ENCODE measurements at places on chromosomes 3 and 15.

DNA sequence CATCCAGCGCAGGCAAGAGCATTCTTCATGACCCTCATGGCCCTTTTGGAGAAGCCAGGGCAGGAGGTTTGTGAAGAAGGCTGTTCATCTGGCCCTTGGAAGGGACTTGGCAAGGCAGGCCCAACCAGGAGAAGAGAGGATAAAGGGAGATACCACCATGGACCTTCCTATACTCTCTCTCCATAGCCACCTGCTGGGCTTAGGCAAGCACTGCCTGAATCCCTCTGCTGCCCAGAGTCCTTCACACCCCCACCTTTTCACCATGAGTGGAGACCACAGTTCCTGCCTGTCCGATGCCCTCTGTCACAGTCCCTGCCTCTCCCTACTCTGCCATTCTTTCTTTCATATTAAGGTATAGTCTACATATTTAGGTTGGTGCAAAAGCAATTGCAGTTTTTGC, 10.6 kb upstream of the SFMBT1 start:
- DNase-seq: peak; percentile 22

GRCh38 chr15:84600331-84600686, 500 bp upstream of the ZSCAN2 start:
- DNase-seq: peak; percentile 66

GRCh38 chr3:53865732-53866499, 16.0 kb downstream of the ACTR8 start:
- no peak for DNase-seq

DNA sequence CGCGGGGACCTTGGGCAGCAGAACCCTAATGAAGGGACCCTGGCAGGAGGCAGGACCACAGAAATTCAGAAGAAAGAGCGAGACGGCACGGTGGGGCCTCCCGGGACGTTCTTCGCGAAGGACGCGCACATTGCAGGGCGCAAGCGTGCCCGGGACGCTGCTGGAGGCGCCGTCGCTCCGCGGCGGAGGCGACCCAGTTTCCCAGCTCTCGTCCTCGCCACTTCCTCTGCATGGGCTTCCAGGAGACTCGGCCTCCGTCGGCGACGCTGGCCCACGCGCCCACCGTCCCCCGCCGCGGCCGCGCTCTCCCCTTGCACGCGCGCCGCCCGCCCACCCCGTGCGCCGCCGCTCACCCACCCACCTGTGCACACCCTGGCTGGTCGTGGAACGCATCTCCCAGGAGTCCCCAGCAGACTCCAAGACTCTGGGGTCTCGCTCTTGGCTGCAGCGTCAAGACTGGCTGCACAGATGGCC, 31.8 kb upstream of the SMAD3 start:
- no peak for DNase-seq

DNA sequence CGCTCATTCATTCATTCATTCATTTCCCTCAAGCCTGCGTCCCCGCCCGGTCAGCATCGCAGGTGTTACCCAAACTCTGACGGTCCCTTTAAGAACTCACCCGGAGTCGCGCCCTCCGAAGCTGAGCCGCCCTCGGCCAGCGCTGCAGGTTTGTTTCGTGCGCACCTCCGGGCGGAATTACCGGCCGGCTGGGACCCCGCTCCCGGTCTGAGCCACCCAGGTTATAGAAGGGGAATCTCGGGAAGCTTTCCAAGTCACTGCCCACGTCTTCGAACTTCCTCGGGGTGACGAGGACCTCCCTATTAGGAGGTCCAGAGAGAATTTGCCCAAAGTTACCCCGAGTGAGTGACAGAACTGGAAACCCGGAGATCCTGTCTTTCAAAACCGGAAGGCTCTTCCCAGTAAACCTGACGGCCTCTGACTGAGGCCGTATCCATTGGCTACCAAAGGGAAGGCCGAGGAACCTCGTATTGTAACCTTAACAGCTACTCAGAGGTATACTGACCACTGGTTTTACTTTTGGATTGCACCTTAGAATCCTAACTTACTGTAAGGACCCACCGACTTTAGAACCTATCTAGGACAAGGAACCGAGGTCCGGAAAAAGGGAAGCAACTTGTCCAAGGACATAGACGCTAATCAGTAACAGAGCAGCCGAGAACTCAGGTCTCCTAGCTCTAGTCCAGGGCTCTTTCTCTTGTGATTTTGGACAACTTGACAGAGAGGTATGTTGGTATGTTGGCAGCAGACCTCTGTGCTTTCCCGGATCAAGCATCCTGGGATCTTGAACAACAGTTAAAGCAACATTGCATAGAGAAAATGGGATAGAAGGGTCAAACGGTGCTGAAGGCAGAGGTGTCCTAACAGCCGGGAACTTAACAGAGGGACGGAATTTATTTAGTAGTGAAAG, 788 bp upstream of the DLG1 start:
- peak; percentile 66 for DNase-seq

DNA sequence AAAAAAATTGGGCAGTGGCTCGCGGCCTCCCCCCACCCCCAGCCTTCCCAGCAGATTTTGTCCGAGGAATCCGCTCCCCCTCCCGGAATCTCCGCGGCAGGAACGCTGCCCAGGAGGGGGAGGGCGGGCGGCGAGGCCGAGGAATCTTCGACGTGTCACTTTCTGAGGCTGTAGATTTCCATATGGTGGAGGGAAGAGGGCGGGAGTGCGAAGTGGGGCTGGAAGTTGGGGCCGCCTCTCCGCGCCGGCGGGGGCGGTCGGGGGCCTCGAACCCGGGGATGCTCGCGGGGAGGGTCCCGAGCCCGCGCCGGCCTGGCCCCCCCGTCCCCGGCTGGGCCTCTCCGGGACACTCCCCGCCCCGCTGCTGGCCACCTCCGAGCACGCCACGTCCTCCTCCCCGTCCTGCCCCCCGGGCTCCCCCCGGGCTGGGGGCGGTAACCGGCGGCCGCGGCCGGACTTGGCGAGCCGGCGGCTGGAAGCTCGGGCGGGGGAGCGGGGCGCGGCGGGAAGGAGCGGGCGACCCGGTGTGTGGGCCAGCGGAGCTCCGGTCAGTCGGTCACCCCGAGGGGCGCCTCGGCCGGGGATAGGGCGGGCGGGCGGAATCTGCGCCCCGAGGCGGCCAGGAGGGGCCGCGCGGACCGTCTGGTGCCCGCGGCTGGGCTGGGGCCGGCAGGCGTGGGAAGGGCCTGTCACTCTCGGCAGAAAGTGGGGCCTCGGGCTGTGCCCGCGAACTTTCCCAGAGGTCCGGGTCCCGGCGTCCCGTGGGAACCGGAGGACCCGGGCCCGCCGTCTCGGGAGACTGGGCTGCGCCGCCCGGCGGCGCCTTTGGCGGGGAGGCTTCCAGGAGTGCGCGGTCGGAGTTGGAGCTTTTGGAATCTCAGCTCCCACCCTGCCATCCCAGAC, 951 bp downstream of the FNDC3B start:
- peak; percentile 61 for DNase-seq

- DNase-seq: no peak
Measured at GRCh38 chr3:144104186-144104585, 132.6 kb downstream of the DIPK2A start.

- no peak for DNase-seq
Measured at GRCh38 chr3:116920826-116921610, 211.4 kb downstream of the TUSC7 start.

- DNase-seq: peak; percentile 80
Measured at GRCh38 chr15:51737522-51738305, at the start of gene LYSMD2. LYSMD2 (minus strand) TSS chr15:51737655; CDS start chr15:51737622, 33 bp downstream.

- DNase-seq: no peak
Measured at GRCh38 chr15:80615783-80616391, 79.2 kb upstream of the ABHD17C start.

GRCh38 chr15:90063770-90064247, 38.5 kb downstream of the IDH2 start:
- peak; percentile 41 for DNase-seq

DNA sequence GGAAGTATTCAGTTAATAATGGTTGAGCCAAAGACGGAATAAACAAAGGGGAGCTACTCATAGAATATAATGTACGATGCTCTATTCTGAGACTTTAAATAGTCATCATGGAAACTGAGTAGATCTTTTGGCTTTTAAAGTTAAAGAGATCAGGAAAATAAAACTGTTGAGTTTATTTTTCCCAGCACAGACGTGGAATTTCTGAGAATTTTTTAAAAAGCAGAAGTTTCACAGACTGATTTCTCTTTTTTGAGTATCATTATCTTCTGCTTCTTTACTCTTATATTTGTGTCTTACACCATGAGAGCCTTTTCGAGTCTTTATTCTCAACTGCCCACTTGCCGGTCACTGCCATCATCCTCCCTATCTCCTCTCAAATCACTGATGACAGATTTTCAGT, 13.2 kb downstream of the P2RY14 start:
- no peak for DNase-seq

GRCh38 chr15:31311735-31312619, 14.7 kb upstream of the KLF13 start:
- DNase-seq: no peak

DNA sequence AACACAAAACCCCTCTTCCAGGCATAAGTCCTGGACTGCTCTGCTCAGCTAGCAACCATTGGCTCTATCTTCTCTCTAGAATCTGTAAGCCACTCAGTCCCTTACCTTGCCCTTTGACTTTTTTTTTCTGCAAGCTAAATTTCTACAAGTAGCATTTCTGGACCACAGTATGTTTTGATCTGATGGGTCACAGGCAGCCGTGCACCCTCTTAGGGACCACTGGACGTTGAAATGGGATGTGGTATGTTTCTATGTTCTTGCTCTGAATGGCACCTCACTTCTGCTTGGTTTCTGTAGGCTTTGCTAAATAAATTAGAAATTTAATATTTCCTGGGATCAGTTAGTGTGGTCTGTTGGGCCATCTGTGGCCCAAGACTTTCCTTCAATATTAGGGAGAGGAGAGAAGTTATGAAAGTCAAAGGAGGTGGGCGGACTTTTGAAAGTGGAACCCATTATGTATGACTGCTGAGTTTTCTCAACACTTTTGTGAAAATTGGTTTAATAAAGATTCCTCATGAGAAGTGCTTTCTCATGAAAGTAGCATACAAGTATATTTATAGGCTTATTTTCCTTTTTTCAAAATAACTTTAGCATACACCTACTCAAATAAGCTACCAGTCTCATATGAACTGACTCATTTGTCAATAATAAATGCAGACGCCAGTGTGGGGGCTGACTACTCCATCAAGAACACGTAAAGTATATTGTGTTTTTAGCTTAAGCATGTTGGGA, 18.4 kb upstream of the TIPARP start:
- DNase-seq: no peak

GRCh38 chr15:29139072-29139471, 130.6 kb downstream of the NSMCE3 start:
- no peak for DNase-seq

GRCh38 chr3:4533489-4534443, 40.6 kb downstream of the ITPR1 start:
- no peak for DNase-seq

DNA sequence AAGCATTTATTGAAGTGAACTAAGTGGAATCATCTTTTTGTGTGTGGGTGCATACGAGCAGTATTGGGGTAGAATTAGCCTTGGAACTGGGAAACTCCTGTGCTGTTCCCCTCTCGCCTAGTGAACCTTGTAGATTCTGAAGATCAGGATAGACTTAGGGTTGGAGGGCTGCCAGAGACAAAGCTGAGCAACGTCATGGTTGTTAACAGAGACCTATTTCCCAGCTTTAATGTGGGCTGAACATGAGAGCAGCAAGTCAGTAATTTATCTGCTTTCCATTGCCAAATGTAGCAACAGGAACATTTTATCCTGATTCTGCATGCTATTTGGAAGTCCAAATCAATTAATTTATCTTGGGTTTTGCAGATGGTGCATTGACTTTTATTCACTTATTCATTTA, 246.6 kb downstream of the IL20RB start:
- DNase-seq: no peak

DNA sequence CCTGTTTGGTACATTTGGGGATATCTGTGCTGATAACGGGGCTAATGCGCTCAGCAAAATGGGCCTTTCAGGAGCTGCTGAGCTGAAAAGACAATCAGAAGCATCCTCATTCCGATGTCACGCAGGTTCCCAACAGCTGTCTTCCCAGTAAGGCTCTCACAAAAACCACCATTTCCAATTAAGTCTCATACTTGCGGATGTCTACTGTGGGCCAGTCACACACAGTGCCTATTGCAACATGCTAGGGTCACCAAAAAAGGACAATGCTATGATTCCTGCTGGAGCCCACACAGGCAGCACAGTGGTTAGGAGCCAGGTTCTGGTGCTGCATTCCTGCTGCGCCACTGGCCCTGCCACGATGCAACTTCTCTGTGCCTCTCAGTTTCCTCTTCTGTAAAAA, 16.4 kb upstream of the LDHAL6B start:
- no peak for DNase-seq

DNA sequence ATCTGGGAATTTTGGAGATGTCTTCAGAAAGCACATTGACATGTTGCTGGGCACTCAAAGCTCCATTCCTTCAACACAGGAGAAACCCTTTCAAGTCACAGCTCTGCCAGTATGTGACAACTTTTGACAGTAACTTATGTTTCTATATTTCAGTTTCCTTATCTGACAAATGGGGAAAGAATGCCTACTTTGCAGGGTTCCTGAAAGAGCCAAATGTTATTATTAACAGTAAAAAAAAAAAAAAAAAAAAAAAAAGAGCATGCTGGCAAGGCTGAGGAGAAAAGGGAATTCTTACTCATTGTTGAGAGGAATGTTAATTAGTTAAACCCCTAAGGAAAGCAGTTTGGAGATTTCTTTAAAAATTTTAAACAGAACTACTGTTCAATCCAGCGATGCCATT, 272.5 kb upstream of the TGFBR2 start:
- DNase-seq: no peak

DNA sequence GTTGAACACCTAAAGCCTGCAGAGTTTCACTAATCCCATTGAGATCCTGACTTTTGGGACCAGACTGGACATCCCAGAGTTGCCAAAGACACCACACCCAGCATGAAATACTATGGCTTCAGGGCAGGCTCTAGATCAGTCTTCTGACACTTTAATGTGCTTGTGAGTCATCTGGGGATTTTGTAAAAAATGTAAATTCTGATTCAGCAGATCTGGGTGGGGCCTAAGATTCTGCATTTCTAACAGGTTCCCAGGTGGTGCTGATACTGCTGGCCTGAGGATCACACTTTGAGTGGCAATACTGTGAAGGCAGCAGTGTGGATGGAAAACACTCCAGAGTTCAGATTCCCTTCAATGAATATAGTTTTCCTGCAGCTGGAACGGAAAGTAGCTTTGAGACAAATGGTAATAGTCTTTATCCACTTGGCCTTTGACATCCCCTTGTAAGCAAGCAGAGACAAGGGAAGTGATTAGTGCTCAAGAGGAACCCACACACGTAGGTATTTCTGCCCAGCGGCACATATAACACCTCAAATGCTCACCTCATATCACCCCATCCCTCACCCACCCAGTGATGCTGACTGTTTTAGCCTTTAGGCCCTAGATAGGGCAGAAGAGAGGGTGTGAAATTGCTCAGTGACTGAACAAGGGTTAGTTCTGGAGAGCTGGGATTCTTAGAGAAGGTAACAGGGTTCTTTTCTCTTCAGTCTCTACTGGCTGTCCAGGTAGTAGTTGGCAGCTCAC, 51.5 kb upstream of the GSK3B start:
- DNase-seq: peak; percentile 14

DNA sequence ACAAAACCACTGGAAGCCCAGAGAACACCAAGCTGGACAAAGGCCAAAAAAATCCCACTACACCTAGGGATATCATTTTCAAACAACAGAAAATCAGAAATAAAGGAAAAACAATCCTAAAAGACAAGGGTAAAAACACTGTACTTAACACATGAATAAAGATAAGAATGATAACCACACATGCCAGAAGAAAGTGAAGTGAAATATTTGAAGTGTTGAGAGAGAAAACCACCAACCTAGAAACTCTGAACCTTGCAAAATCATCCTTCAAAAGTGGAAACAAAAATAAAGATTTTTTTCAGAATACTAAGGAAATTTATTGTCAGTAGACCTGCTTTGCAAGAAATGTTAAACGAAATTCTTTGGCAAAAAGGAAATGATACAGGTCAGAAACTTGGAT, 45.1 kb downstream of the KPNA1 start:
- no peak for DNase-seq

Data from GM12865 (cell line).